GM12864 (cell line): ENCODE measurements at places on chromosomes 7 and 10.

GRCh38 chr10:84548869-84549268, 220.5 kb downstream of the CCSER2 start:
- DNase-seq, result no peak

DNA sequence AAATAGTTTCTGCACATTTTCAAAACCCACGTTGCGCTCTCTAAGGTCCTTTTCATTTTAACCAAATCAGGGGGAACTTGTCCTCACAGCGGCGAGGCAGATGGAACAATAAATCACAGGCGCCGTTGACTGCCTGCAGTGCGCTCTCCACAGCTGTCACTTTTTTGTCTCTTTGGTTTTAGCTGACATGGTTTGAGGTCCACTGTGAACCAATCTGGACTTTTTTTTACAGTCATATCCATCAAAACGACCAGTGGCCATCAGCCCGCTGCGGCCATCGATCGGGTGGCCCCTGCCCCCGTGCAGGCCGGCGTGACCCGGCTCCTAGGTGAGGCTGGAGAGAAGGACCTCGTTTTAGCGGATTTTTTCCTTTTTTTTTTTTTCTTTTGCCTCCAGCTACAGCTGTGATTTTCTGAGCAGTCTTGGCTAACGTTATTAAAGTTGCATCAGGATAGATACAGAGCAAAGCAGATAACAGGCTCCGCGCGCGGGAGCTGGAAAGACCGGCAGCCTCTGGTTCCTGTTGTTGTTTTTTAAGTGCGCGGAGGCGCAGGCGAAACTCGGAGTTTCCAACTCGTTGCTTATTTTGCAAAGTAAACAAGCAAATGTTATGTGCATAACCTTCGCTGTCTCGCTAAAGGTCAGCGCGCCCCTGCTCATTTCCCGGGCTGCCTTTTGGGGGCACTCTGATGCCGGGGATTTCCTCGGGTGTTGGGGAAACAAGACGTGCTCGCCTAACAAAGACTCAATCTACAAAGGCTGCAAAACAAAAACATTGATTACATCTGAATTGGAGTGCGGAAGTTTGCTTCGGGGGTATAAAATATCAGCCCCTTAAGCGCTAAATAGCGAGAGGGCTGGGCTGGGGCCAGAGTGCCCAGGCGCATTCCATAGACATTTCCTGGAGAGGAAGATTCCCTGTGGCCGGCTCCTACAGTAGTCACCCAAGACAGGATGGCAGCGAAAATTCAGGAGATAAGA, 414.8 kb upstream of the MKI67 start:
- no peak for DNase-seq

GRCh38 chr7:111394891-111395290, 167.4 kb downstream of the IMMP2L start:
- DNase-seq, result no peak

DNA sequence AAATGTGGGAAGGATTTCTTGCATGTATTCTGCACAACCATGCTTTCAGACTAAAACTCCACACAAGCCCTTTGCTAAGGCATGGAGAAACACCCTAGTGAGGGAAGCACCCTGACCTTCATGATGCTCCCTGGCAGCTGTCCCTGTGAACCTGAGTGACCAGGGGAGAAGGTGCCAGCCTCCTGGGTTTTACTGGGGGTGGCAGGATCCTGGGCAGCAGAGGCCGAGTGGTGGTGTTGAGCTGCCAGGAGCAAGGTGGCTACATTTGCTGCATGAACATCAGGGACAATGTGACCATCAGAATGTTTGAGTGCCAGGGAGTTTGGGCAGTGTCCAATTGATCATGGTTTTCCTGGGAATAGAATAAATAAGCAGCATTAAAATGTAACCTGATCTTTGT, 437.9 kb downstream of the TCERG1L start:
- no peak for DNase-seq

DNA sequence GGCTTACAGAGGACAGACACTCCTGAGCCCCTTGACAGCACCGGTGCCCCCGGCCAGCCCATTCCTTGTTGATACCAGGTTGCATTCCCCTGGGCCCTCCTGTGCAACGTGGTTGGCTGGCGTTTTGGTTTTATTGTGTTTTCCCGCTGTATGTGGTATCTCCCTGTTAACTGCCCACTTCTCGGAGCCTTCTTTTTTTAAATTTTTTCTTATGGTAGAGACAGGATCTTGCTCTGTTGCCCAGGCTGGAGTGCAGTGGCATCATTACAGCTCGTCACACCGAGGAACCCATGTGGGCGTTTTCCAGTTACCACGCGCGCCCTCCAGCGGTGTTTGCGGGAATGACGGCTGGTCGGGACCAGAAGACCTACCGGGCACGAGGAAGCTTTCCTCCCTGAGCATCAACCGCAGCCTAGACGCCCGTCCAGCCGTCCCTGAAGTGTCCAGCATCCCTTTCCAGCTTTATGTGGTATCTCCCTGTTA, 16.9 kb upstream of the ZFAND2A start:
- DNase-seq, result no peak

DNA sequence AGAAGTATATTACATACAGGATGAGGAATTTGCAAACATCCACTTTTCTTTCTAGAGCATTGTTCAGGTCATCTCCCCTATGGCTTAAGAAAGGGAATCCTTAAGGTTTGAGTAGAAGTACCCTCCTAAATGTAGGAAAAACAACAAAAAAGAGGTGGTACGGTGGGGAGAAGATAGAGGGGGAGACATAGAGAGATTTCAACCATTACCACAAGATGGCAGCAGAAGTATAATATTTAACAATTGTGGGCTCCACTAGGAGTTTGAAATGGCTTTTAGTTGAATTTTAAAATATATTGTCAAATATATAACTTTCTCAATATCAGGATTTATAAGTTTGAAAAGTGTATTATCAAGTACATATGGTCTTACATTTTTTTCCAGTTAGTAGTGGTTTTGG, 72.7 kb upstream of the PRKG1 start:
- no peak for DNase-seq

DNA sequence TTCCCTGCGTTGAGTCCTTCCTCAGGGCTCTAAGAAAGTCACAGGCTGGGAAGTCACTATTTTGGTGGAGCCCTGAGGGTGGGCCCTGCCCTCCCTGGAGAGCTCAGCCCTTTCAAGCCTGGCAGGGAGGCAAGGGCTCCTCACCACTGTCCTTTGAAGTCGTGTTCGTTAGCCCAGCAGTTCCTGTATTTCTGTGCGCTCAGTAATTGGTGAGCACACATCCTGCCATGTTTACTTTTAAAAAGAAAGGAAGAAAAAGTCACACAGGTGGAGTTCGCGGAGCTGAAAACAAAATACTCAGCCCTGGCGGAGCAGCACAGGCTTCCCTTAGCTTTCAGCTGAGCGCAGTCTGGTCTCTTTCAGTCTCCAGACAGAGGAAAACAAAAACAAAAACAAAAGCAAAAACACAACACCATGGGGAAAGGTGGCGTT, 37.1 kb downstream of the PRKCQ start:
- no peak for DNase-seq

GRCh38 chr10:34753014-34753757, 61.9 kb downstream of the PARD3 start:
- no peak for DNase-seq

- no peak for DNase-seq
Observed at GRCh38 chr10:112071596-112072133, 111.9 kb downstream of the GPAM start.

GRCh38 chr10:77041636-77042258, 595.9 kb downstream of the KCNMA1 start:
- DNase-seq, result no peak

- DNase-seq, result no peak
Observed at GRCh38 chr10:102134416-102134815, 1.6 kb downstream of the PPRC1 start.

DNA sequence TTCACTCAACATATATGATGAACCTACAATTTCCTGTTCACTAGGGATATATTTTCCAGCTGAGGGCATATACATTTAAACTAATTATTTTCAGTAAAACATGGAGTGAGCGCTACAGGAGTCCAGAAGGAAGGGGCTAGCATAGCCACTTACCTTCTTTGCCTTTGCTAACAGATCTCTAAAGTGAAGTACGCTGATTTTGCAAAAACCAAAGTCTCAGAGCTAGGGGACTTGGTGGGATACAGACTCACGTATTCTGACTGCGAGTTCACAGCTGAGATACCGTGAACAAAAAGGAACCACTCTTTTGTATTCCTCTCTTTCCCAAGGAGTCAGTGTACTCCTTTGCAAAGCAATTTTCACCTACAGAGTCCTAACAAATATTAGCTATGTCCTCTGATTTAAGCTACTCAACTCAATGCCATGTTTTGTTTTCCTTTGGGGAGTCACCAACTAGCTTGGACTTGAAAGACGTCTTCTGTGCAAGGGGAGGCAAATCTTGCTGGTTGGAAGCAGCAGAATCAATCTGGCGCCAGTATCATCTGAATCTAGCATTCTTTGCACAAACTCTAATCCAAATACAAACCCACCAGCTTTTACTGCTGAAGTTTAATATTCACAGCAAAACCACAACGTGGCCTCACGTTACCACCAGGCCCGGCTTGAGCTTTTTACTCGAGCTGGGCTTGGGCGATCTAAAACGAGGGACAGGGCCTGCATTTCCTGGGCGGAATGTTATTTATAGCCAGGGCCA, 657 bp downstream of the CDNF start:
- no peak for DNase-seq

GRCh38 chr10:101364721-101365120, 10.8 kb downstream of the BTRC start:
- no peak for DNase-seq

DNA sequence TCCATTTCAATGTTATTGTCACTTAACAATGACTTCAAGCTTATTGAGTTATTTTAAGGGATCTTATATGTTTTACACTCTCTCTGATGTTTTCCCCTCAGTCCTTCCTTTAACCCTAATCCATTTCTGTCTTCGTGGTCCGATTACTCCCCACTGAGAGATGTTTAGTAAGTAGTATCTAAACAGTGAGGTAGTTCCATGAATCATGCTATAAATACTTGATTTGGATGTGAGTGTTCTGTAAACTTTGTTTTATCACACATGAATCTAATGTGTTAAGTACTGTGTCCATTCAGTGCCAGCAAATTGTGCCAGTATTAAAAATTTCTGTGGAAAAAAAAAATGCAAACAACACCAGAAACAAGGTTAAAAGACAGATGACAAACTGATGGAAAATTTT, 18.6 kb downstream of the RPP30 start:
- DNase-seq, result no peak

DNA sequence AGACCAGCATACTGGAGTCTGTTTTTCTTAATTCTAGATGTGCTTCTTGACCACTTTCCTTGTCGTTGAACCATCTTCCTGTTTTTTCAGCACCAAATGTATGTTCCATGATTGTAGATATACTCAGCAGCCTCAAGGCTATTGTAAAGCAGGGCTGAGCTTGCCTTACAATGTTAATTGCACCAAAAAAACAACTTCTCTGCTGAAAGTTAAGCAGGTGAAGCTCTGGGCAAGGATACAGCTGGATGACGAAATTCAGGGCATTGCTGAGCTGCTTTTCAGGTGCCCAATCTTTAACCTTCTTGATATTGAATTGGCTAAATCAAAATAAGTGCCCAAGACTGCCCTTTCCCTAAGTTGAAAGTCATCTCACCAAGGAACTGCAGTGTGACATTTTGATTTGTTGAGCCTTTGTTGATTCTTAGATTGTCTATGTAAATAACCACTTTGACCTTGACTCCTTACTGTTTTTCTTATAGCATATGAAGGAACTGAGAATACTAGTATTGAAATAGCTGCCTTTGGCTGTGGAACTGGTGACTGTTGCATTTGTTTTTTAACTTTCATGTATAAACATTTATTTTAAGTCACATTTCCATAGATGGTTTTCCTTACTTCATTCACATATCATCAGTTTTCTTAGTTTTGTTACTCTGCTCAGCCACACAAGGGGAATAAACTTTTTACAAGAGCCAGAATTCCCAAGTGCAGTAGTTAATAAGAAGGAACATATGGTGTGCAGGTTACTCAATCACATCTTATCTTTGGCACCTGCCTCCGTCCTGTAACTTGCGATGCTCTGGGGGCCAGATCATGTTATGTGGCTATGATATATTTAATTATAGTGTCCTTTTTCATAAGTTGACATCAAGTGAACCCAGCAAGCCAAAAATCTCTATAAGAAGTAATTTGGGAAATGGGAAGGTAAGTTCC, 3.1 kb downstream of the AHCYL2 start:
- no peak for DNase-seq

GRCh38 chr10:4498711-4499251, 327.2 kb upstream of the AKR1E2 start:
- no peak for DNase-seq

DNA sequence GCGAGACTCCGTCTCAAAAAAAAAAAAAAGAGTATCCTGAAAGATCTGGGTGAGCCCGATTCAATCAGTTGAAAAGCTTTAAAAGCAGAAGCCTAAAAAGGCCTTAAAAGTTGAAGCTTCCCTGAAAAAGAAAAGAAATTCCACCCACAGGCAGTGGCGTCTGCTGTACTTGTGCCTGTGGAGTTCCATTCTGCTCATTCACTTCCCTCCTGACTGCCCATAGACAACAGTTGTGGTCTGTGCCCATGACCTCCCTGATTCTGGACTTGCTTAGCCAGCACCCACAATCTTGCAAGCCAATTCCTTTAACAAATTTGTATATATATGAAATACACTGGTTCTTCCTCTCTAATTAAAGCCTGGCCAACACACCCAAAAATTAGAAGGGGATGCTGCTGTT, 141.7 kb downstream of the DLG5 start:
- DNase-seq, result no peak
